ENCODE measurements at places on chromosomes 5 and 9.

DNA sequence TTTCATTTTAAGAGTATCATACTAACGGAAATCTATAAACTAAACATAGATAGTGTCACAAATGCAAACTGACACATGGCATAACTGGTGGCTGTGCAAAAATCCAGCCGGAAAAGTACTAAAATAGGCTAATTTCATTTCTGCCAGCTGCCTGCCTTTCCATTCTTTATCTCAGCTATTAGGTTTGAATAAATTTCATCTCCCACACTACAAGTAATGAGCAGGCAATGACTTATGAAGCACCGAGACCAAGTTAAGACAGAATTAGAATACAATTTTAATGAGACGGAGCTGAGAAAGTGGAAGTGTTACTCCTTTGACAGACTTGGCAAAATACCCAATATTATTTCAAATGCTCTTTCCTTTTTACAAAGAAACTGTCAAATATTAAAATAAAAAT lies 258.8 kb upstream of the ZNF608 start:
- DNase-seq, result no peak

DNA sequence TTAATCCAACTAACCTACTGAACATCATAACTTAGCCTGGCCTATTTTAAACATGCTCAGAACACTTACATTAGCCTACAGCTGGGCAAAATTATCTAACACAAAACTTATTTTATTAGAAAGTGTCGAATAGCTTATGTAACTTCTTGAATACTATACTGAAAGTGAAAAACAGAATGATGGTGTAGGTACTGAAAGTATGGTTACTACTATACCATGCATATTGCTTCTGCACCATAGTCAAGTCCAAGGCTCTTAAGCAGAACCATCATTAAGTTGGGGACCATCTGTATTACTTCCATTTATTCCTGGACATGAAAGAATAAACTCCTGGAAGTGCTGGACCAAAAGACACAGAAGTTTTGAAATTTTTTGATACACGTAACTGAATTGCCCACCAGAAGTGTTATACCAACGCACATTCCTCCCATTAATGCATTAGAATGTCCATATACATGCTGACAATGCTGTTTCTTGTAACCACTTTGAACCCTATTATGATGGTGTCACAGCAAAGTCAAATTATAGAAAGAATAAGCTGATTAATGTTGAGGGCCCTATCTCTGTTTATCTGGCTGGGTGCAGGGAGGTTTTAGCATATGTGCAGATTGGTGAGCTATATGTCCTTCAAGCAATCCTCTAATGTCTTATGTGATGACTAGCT lies 375.7 kb downstream of the ACTL7B start:
- no peak for DNase-seq

- no peak for DNase-seq
Measured at GRCh38 chr5:103059525-103059924, 60.4 kb downstream of the GIN1 start.

- no peak for DNase-seq
Measured at GRCh38 chr9:86918556-86918955, 28.8 kb downstream of the GAS1 start.

DNA sequence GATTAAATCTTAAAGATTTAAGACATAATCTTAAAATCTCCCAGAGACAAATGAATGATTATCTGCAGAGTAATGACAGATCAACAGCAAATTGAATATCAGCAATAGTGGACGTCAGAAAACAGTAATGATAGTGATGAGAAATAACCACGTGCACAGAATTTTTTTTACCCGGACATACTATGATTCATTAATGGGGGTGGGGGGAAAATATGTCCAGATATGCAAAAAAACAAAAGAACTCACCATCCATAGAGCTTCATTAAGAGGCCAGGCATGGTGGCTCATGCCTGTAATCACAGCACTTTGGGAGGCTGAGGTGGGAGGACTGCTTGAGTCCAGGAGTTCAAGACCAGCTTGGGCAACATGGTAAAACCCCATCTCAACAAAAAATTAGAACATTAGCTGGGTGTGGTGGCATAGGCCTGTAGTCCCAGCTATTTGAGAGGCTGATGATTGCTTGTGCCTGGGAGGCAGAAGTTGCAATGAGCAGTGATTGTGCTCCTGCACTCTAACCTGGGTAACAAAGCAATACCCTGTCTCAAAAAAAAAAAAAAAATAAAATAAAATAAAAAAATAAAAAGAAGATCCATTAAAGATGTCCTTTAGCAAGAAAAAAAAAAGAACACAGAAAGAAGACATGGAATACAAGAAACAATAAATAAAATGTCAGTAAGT lies 30.9 kb upstream of the SHOC1 start:
- no peak for DNase-seq

GRCh38 chr5:66113160-66113559 lies 30.9 kb upstream of the SREK1 start:
- no peak for DNase-seq

GRCh38 chr9:97512966-97513560 lies 11.6 kb downstream of the TMOD1 start:
- DNase-seq, result no peak

GRCh38 chr5:31433229-31433628 lies 98.7 kb downstream of the DROSHA start:
- DNase-seq, result no peak

DNA sequence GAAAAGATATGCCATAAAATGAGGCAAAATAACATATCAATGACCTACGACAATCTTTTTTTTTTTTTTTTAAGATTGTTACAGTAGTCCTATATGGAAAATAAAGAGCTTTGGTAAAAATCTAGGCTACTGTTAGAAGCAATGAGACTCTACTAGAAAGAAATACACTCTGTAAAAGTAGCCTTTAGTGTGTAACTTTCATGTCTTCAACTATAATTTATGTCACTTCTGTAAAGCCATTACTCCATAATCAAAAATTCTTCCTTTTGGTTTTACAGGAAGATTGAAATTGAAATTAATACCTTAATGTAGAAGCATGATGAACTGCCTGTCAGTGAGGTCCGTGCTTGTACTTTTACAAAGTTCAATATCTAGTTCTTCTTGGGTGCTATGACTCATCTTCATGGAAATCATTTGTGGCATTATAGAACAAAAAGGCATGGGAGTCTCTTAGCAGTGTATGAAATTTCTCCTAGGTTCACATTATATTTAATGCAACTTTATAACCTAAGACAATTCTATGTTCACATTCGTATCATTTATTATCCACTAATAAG lies 1393.1 kb downstream of the EFNA5 start:
- no peak for DNase-seq

DNA sequence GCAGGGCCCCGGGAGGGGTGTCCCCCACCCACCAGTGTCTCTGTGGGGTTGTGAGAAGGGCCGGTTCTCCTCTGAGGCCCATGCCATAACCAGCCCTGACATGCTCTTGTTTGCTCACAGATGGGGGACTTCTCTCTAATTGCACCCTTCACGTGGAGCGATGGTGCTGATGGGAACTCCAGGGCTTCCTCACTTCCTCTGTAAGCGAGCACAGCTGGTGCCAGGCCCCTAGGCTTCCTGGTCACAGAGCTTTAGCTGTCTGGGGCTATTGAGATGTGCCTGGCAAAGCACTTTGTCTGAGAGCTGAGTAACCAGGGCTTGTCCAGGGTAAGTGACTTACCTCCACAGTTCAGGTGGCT lies 36.4 kb downstream of the PHF2 start:
- DNase-seq, result no peak

DNA sequence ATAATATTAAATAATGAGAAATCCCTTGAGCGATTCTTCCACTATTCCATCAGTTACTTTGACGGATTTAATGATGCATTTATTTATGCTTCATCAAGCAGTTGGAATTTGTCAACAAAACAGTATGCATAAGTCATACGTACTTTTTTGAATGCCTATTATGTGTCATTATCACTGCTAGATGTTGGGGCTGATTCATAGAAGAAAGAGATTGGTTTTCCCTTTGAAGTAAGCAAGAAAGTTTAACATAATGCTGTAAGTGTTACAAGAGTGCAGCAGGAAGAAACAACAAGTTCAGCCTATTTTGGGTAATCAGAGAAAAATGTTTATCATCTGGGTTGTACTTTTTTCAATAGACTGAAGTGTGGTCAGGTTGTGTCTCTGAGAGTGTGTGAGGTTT lies 121.2 kb upstream of the RANBP3L start:
- no peak for DNase-seq

- DNase-seq, result no peak
Measured at GRCh38 chr5:78887384-78888118, 97.6 kb downstream of the ARSB start.

DNA sequence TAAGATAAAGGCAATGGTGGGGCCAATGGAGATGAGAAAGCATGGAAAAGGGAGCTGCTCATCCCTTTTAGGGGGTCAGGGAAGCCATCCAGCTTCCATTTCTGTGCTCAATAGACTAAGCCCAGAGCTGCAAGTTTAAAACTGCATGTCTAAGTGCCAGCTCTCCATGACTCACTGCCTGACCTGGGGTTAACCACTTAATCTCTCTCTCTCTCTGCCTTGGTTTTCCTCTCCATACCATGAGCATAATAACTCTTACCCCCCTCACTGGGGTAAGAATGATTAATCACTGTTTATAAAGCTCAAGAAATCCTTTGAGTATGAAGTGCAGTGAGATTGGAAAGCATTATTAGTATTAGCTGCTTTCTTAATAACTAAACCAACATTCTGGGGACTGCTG lies 1382.4 kb upstream of the WWC1 start:
- no peak for DNase-seq

DNA sequence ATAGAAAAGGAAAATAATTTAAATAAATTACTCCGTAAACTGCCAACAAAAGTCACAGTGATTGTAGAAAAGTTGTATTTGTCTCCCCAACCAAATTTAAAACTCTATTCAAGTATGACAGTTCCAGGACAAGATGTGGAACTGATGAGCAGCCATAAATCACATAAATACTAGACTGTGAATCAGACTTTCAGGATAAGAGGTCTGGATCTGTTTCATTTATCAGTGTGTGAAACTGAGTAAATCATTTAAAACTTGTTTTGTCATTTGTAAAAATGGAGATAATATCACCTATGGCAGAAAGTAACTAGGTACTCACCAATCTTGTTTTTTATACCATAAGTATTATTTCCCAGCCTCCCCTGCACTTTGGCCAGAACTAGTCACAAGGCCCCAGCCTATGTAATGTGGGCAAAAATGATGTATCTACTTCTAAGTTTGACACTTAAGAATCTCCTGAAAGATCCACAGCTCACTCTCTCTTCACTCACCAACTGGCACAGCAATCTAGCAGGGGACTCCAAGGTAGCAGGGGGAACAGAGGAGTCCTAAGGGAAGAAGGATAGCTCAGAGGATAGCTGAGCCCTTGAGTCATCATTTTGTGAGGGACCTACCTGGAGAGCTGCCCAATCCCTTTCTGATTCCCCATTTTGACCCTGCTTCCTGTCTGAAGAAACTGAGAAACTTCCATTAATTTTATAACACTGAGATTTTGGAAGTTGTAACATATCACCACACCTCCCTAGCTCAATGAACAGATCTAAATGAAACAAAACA lies 31.6 kb downstream of the TMEM161B start:
- no peak for DNase-seq

- no peak for DNase-seq
Measured at GRCh38 chr5:122902263-122902662, 56.9 kb downstream of the SNX24 start.

DNA sequence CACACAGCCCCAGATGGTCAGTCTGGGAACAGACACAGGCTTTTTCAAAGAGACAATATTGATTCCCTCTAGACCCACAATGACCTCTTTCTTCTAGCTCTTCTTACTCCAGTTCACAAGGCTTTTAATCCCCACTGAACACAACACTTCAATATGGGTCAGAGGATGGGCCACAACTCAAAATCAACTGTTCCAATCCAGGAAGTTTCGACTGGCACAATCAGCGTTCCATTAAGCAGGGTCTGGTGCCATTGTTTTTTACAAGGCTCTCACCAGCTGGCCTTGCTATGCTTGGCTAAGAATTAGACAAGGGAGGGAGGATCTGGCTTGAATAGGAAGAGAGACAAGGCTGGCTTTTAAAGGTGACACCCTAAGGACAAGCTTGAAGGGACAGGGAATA lies 199.4 kb upstream of the SLC24A2 start:
- peak; percentile 2 for DNase-seq

DNA sequence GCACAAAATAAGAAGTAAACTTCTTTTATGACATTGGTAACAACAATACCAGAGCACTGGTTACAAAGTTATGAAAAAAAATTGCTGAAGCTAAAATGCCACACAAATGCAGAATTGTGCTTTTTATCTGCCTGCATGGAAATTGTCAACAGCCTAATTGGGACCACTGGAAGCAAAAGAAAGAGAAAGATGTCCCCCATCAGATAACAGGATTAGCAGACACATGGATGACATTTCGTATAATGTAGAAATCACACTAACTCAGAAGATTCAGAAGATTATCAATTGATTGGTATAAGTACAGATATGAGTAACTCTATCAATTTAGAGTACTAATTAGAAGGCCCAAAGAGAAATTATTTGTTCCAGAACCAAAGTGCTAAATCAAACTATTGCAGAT lies 19.1 kb upstream of the FRMD3 start:
- no peak for DNase-seq

- DNase-seq, result no peak
Measured at GRCh38 chr9:113598883-113599282, 135.4 kb downstream of the RGS3 start.

GRCh38 chr9:5554254-5554653 lies 43.9 kb downstream of the PDCD1LG2 start:
- no peak for DNase-seq

- no peak for DNase-seq
Measured at GRCh38 chr9:6415266-6415665, 2.3 kb downstream of the UHRF2 start.

DNA sequence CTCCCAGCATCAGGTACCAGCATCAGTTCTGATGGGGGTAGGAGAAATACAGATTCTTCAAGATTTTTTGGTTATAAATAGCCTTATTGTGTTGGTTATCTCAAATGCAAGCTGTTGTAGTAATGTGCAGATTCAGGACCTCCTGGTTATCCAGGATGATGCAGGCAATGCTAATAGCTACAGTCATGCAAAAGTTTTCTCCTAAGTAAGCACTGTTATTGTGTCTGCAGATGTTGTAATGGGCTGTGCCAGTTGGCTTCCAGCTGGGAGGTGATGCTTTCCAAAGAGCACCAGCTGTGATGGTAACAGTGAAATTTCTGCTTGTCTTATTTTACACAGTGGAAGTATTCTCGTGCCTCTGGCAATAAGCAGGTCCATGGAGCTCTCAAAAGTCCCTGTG lies 719.2 kb upstream of the CTNND2 start:
- no peak for DNase-seq

GRCh38 chr9:20528253-20528652 lies 94.0 kb downstream of the MLLT3 start:
- DNase-seq, result no peak

Data from nucleus accumbens (tissue), 56 donors.